AG20443 (cell line): ENCODE measurements at places on chromosomes 6 and 20.

GRCh38 chr20:50314678-50315335, 124.2 kb downstream of the CEBPB start:
- no peak for DNase-seq

GRCh38 chr6:44201200-44201599, 15.5 kb upstream of the MYMX start:
- no peak for DNase-seq

- DNase-seq = no peak
These were observed 83.9 kb upstream of the AFDN start for GRCh38 chr6:167742719-167743303.

DNA sequence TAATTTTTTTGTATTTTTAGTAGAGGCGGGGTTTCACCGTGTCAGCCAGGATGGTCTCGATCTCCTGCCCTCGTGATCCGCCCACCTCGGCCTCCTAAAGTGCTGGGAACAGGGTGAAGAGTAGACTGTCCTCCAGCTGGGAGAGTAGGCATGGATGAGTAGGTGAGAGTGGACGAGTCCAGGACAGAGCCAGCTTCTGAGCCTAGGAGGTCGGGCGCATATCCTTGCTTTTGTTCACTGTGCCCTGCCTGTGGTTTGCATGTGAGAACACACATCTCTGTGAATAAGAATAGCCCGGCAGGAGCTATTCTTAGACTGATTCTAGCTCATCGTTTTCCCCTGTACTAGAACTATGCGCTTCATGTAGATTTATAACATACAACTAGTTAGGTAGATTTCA, 78.3 kb downstream of the RPP40 start:
- DNase-seq = no peak

DNA sequence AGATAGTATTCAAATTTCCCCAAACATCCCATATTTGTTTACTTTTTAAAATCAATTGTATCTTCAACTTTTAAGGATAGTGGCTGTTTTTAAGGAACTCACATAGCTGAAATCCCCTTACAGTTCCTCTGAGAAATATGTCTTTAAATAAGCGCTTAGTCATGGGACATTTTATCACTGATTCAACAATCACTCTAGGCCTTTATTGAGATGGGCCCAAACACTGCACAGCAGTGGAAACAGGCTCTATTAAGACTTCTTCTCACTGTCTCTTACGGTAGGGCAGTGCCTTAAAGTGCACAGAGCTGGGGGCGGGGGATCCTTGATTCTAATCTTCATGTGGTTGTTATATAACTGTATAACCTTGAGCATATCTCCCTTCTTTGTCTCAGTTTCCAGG, 59.8 kb upstream of the RREB1 start:
- DNase-seq = no peak
